Ovary (tissue), 10 donors: ENCODE measurements at places on chromosomes 2 and 18. TPM values are rescaled to one million over a fixed set of nuclear protein-coding genes. Genes with fewer than 3 reads are reported as not detected.

GRCh38 chr2:142190805-142191204, 60.0 kb upstream of the LRP1B start:
- no peak for DNase-seq

- DNase-seq: no peak
These were observed 219.9 kb downstream of the PIK3C3 start for GRCh38 chr18:42174909-42175308.

GRCh38 chr18:63267975-63268721, 51.4 kb downstream of the BCL2 start:
- no peak for DNase-seq

DNA sequence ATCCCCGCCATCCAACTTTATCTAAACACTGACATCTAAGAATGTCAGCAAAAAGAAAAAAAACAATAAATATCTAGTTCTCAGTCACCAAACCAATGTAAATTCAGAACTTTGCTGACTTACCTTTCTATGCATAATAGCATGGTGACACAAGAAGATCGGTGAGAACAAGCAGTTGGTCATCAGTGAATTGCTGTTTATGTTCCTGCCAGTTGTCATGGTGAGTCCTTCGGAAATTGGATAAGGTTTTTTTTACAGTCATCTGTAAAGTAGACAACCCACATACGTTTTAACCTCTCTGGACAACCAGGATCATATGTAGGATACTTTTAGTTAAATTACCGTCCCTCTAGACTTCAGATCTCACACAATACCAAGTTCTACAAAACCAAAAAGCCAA, 6.2 kb upstream of the GPR75 start:
- no peak for DNase-seq

Gene DSG4
- not detected for total RNA-seq

Gene PIEZO2
- total RNA-seq: 3.0 TPM
